Fibroblast of skin of left quadriceps (primary cell): ENCODE measurements at places on chromosomes 1 and 21.

DNA sequence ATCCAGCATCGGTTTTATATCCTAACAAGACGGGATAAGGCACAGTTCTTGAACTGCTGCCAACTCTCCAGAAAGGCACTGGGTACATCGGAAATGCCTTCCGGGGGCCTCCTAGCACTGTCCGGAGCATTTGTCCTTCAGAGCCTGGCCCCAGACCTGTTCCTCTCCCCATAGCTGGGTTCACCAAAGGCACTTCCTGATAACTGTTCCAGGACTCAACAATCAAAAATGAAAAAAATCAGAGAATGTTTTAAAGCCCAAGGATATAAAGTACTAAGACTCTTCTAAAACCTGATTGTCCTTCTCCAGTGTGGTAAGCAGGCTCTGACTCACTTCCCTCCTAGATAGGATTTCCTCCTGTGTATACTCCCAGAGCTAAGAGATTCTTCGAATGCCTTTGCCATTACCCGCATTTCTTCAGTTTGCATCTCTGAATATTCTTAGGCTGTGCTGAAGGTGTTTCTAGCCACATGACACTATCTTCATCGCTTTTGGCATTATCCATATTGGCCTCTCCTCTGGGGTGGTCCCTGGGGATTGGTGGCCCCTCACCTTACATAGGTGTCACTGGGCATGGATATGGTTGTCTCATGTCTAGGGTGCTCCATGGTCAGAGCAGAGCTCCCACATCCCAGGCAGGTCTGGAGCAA is 112.9 kb downstream of the ZBTB18 start:
- DNase-seq = peak; percentile 94

DNA sequence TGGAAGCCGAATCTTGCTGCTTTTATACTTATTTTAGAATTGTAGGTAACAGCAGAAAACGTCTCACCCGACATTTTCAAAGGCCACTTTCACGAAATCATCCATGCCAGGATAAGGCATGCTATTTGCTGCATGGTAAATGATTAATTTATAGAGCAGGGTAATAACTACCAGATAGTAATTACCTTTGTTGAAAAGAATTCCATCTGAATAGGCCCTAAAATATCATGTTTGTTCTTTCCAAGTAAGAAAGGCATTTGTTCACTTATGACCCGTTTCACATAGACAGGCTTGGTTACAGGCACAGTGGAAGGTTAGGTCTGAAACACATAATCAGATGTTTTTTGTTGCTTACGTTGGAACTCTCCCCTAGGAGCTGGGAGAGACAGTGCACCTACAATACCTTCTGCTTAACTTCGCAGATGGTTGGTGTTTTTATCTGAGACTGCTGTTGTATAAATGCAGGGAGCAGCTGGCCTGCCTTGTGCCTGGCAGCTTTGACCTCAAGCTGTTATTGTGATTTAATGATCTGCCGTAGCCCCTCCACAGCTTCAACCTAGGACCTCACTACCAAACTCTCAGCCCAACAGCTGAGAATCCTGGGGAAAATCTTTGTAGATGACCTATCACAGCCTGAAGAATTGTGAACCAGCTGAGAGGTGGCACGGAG is 1.6 kb downstream of the SLC44A3 start:
- no peak for DNase-seq

- DNase-seq = no peak
Observed at GRCh38 chr1:221264848-221265247, 385.6 kb downstream of the HLX start.

GRCh38 chr1:232678185-232678886 is 48.4 kb upstream of the SIPA1L2 start:
- no peak for DNase-seq

DNA sequence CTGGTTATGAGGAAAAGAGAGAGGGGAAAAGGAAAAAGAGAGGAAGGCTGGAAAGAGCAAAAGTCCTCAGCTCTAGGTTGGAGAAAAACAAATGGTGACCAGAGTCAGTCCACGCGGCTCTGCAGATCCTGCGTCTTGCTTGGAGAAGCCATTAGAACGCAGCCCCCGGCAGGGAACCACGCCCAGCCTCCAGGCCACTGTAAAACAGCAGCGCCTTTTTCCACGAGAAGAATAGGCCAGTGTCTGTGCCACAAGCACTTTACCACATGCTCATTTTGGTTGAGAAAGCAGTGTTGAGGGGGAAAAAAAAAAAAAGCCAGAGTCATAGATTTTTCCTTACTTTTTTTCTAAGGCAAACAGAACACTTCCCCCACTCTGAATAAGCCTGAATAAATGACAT is 846.9 kb upstream of the ADAMTS5 start:
- DNase-seq = no peak

DNA sequence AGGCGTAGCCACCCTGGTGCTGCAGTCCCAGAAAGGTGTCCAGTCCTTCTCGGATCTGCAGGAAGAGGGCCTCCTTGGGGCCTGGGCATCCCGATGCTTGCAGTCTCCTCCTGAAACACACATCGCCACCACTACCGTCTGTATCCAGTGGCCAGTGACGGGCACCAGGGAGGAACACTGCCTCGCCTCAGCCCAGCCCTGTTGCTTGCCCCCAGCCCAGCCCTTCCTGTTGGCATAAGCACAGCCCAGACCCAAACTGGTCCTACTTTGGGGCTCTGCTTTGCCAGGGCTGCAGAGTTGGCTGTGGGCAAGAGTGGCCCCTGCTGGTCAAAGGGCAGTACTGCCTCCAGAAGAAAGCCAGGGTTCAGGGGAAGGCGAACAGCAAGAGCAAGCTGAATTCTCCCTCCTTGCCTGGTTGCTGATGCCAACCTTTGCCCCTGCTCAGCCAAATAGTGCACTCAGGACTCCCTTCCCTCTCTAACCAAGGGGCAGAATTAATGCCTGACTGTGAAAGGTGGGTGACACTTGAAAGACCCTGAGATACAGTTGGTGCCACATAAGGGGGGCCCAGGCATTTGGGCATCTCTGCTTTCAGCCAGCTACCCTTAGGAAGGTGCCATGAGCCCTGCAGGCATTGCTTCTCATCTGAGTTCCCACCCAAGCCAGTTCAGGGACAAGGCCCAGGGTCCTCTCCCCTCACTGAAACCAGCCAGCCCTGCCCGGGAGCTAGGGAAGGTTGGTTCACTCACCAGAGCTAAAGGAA is 11.1 kb upstream of the ARHGEF2 start:
- DNase-seq = no peak

GRCh38 chr1:115168026-115168425 is 78.7 kb upstream of the TSPAN2 start:
- DNase-seq = no peak

GRCh38 chr21:41375875-41376274 is 14.0 kb downstream of the MX2 start:
- DNase-seq = no peak

DNA sequence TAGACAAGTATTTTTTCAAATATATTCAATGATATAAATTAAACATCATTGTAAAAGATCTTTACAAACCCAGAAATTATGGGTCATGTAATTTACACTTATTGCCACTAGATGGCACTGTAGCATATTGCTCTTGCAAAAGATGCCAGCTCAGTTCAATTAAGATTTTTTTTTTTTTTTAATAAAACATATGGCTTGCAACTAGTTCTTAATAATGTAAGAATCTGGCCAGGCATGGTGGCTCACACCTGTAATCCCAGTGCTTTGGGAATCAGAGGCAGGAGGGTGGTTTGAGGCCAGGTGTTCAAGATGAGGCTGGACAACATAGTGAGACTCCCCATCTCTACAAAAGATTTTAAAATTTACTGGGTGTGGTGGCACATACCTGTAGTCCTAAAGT is 49.4 kb upstream of the DESI2 start:
- DNase-seq = peak; percentile 7

GRCh38 chr1:154081386-154082126 is 73.3 kb downstream of the NUP210L start:
- DNase-seq = no peak

GRCh38 chr1:202133001-202133400 is 10.3 kb downstream of the GPR37L1 start:
- no peak for DNase-seq

GRCh38 chr1:71610476-71610875 is 529.6 kb upstream of the ZRANB2 start:
- no peak for DNase-seq

DNA sequence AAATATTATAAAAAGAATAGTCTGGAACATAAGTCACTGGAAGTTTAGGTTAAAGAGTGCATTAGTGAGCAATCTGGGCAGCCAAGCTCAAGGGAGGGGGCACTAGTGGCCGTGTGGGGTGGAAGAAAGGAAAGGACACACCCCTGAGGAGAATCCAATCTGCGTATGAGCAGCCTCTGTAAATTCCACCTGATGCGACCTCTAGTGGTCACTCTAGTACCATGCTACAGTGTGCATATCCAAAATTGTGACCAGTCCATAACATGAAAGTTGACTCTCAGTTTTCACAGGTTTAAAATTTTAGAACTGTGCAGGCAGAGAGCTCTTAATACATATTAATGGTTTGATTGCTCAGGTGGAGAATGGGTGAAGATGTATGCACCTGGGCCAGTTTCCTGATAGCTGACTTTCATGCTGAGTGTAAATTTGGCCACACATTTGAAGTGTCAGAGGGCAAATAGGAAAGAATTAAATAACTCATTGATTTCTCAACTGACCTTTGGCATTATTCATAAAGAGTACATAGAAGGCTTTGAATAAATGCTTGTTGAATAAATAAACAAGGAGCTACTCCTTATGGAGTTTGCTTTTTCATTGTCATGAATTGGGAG is 105.9 kb upstream of the C21orf91 start:
- no peak for DNase-seq

DNA sequence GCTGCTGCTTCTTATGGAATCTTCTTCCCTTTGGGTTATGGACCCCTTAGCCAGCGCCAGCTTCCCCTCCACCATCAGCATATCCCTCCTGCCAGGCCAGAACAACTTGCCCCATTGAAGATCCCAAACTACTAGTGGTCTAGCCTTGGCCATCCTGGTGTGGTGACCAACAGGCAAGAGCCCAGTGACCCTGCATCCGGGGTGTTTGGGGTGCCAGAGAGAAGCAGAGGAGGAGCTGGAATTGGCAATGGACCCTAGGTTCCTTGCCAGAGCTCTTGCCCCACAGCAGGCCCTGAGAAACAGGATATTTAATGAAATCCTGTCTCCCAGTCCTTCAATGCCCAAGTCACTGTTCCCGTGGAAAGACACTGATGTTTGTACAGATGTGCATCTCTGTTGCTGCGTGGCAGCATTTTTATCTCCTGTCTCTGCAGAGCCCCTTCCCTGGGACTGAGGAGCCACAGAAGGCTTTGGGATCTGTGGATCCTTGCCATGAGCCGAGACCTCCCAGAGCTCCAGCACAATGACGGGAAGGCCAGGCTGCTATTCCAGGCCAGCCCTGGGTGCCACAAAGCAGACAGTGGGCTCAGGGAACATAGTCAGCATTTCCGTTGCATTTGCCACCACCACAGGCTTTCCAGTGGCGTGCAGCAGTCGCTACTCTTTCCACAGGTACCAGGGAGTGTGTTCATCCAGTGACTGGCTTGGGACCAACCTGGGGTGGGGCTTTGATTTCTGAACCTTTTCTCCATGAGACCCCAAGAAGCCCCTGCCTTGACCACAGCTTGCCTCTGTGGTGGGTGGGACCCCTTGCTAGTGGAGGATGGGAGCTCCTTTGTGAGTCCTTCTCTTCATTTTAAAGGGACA is 21.6 kb downstream of the NAV1 start:
- no peak for DNase-seq
